ENCODE measurements at places on chromosomes 3 and 15.

GRCh38 chr15:69893863-69894262 lies 203.9 kb downstream of the TLE3 start:
- DNase-seq: no peak

DNA sequence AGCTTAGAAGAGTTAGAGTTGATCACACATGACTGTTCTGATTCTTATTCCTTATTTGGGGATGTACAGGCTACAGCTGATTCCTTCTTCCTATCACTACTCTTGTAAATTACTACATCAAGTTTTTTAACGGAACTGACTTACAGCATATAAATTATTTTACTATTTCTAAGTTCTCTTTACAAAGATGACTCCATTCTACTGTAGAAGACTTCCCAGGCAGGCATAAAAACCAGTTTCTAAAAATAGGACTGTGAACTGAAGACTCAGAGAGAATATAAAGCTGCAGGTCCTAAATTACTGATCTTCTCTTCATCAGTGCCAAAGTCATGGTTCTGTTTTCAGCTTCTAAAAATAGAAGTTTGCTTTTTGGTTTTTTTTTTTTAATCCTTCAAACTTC lies 38.9 kb downstream of the ANO10 start:
- no peak for DNase-seq

- no peak for DNase-seq
Measured at GRCh38 chr15:67824976-67825880, at the start of gene SKOR1. Gene SKOR1, plus strand, starts transcription at chr15:67825509. Its CDS starts 94 bp downstream, at chr15:67825603.

- no peak for DNase-seq
Measured at GRCh38 chr15:70492240-70493177, 270.8 kb downstream of the UACA start.

DNA sequence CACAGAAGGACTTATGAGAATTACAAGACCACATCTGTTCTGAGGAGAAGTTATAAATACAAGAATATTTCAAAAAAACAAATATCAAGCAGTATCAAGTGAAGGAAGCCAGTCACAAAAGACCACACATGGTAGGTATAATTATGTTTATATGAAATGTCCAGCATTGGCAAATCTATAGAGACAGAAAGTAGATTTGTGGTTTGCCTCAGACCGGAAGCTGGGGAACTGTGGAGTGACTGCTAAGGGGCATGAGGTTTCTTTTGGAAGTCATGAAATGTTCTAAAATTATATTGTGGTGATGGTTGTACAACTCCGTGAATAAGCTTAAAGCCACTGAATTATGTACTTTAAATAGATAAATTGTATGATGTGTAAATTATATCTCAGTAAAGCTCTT lies 136.9 kb downstream of the FRMD5 start:
- no peak for DNase-seq

DNA sequence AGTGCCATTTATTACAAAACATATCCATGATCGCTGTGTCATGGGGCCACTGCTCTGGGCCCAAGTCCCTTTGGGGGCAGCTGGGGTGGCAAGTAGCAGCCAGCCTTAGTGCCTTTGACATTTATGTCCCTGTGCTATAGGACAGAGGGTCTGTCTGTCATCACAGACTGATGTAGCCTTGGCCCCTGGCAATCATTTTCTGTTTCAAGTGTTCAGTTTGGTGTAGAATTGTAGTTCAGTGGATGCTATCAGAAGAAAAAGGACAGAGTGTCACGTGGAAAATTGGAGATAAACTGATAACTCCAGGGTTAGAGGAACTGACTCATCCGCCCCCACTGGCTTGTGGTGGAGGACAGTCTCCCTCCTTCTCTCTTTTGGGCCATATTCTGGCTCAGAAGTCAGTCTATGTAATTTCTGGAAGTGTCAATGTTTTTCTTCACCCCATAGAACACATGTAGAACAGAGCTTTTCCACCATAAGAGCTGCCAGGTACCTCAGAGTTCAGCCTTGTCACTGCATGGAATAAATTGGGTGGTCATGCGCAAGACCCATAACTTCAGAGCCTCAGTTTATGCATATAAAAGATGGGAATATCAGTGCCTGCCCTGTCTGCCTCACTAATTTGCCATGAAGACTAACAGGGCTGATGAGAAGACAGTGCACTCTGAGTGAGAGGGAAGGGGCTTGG lies 4.5 kb upstream of the MRPS22 start:
- no peak for DNase-seq

- peak; percentile 8 for DNase-seq
Measured at GRCh38 chr3:113747283-113748046, 630 bp downstream of the ATP6V1A start.

DNA sequence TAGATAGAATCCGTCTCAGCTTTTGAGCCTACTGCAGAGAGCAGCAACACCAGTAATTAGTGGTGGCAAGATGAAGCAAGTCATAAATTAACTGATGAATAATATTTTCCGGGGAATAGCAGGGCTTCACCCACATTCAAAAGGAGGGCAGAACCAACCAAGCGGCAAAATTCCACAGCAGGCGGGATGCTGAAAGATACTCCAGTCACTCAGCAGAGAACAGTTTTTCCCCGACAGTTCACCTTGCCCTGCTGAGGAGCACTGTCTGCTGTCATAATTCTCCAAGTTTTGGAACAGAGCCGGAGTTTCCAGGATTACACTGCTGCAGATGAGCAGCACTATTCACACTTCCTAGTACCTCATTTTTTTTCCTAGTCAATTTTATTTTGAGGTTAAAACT lies 274.7 kb downstream of the CD47 start:
- no peak for DNase-seq

- DNase-seq: no peak
Measured at GRCh38 chr15:101045835-101046691, 126.9 kb downstream of the LRRK1 start.

DNA sequence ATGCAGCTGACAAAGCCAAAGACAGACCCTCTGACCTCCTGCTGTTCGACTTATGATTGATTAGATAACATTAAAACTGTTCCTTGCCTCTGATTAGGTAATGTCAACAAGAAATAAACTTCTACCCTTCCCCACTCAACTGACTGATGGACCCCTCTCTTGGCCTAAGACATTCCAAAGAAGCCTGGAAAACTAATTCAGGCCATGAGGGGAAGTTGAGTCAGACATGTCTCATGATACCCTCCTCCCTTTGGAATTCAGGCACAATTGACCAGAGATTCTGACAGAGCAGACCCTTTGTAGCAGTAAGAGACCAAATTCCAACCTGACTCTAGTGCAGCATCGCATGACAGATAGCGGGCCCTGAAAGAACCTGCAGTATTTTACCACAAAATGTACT lies 354.5 kb downstream of the OCA2 start:
- no peak for DNase-seq

DNA sequence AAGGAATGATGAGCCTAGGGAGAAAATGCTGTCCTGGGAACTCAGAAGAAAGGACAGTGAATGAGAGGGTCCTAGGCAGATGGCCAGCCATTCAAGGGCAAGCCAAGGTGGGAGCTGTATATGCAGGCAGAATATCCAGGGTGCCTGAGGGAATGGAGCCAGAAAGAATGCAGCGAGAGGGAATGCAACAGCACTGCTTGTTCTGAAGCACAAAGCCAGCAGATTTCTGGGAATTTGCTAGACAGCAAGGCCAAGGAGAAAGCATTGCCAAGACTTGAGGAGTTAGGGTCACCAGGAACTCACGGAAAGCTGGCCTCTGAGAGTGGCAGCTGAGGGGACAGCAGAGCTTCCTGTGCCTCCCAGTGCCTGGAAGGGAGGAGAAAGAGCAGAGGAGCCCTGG lies 200.6 kb downstream of the MYRIP start:
- DNase-seq: no peak

- DNase-seq: no peak
Measured at GRCh38 chr3:168612671-168613070, 516.9 kb upstream of the GOLIM4 start.

DNA sequence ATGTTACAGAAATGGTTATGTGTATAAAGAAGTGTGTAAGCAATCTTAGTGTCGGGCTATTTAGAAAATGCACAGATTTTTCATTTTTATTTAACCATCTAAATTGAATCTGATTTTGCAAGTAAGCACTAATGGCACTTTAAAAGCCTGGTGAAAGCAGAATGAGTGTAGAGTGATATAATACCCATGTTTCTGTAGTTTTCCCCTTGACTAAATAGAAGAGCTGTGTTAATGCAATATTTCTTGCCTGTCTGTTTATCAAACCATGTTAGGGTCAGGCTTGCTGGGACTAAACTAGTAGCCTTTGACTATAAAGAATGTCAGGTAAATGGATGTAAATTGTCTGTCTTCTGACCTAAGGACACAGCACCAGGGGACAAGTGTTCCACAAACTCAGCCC lies 714.0 kb downstream of the CADM2 start:
- DNase-seq: no peak

DNA sequence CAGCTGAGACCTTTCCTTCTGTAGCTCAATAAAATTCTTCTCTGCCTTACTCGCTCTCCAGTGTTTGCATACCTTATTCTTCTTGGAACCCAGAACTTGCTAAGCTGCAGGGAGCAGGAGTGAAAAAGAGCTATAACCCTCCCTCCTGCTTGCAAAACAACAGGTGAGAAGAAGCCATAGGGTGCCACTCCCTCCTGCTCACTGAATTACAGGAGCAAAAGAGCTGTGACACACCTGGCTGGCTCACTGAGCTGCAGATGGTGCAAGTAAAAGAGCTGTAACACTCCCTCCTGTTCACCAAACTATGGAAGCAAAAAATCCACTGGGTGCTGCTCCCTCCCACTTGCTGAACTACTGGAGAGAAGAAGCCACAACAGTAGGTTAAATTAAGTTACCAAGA lies 44.2 kb upstream of the C2CD4B start:
- DNase-seq: peak; percentile 33

GRCh38 chr3:158925021-158925420 lies 123.2 kb downstream of the MFSD1 start:
- peak; percentile 29 for DNase-seq

- no peak for DNase-seq
Measured at GRCh38 chr15:50702762-50703334, 16.3 kb upstream of the TRPM7 start.

GRCh38 chr3:45814322-45814721 lies 18.0 kb upstream of the SLC6A20 start:
- no peak for DNase-seq

GRCh38 chr15:80606511-80607071 lies 88.5 kb upstream of the ABHD17C start:
- DNase-seq: no peak

- DNase-seq: no peak
Measured at GRCh38 chr3:47407896-47408838, 27.3 kb downstream of the PTPN23 start.

GRCh38 chr15:71114066-71114680 lies 1.1 kb upstream of the THSD4 start:
- no peak for DNase-seq

DNA sequence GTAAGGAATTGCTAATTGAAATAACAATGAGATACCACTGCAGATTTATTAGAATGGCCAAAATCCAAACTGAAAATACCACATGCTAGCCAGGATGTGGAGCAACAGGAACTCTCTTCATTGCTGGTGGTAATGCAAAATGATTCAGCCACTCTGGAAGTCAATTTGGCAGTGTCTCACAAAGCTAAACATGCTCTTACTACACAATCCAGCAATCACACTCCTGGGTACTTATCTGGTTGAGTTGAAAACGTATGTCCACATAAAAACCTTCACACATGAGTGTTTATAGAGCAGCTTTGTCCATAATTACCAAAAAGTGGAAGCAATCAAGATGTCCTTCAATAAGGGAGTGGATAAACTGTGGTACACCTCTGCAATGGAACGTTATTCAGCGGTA lies 113.3 kb downstream of the SMAD6 start:
- DNase-seq: no peak

DNA sequence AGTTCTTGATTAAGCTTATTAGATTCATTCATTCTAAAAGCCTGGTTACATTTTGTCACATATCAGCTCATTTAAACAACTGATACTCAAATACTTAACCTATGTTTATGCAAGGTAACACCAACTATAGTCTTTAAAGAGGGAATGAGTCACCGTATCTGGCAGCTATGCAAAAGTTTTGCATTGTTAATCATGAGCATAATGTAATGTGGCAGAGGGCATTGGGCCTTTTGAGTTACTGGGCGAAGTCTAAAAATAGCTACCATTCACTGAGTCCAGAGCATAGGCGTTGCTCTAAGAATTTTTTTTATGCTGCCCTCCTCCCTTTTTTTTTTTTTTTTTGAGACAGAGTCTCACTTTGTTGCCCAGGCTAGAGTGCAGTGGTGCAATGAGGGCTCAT lies 277.7 kb upstream of the ZNF717 start:
- no peak for DNase-seq

- no peak for DNase-seq
Measured at GRCh38 chr3:37254316-37254715, 79.9 kb upstream of the LRRFIP2 start.

DNA sequence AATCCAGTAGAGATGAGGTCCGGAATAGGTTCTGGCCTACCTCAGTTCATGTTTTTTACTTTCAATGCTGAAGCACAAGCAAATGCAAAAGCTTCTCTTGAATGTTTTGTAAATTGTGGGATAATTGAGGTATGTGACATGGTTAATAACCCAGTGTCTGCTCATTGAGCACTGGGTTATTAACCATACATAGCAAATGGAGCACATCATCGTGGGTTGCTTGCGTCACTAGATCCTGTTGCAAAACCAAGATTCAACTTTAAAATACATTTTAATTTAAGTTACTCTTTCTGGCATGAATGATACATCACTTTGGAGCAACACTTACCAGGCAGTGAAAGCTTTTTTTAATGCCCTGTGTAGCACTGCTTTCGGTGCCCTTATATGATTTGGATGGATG lies 165.6 kb downstream of the IGF1R start:
- DNase-seq: no peak

- DNase-seq: no peak
Measured at GRCh38 chr15:76866008-76866407, 39.1 kb downstream of the SCAPER start.

DNA sequence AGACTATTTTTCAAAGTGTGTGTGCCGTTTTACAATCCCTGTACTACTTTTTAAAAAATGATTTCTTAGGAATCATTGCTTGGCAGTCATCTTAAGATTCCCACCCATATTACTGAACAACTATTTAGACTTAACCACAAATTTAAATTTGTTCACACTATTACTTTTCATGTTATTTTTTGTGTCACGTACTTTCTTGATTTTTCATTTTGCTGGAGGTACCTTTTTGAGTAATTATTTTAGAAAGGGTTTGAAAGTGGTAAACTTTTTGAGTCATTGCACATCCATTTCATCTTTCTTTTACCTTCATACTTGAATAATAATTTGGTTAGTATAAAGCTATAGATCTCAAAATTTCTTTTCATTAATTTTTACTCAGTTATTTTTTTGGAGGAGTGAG lies 16.9 kb downstream of the CMTM8 start:
- no peak for DNase-seq

DNA sequence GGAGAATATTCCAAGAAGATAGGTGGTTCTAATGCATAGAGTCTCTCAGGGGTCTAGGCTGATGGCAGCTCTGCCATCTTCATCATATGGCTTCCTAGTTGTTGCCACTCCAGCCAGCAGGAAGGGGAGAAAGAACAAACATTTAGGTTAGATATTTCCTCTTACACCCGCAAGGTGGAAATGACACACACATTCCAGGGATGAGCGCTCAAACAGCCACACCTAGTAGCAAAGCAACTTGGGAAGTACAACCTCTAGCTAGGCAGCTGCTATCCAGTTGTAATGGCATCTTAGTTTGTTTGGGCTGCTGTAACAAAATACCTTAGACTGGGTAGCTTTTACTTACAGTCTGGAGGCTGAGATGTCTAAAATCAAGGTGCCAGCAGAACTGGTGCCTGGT lies 51.9 kb upstream of the ADAMTSL3 start:
- no peak for DNase-seq

GRCh38 chr15:64193971-64194370 lies 31.1 kb upstream of the PPIB start:
- no peak for DNase-seq

- no peak for DNase-seq
Measured at GRCh38 chr15:69780981-69781380, 316.7 kb downstream of the TLE3 start.

GRCh38 chr3:31878231-31878838 lies 102.7 kb downstream of the OSBPL10 start:
- DNase-seq: no peak

Data from prostate gland (tissue), 2 donors.